Renal cortex interstitium (tissue), 15 donors: ENCODE measurements at places on chromosomes 1 and 21. TPM values are rescaled to one million over a fixed set of nuclear protein-coding genes. Genes with fewer than 3 reads are reported as not detected.

GRCh38 chr1:236176337-236177336, 34.3 kb downstream of the GPR137B start:
- DNase-seq, result no peak

- no peak for DNase-seq
Measured at GRCh38 chr1:194159941-194160340, 973.5 kb upstream of the B3GALT2 start.

DNA sequence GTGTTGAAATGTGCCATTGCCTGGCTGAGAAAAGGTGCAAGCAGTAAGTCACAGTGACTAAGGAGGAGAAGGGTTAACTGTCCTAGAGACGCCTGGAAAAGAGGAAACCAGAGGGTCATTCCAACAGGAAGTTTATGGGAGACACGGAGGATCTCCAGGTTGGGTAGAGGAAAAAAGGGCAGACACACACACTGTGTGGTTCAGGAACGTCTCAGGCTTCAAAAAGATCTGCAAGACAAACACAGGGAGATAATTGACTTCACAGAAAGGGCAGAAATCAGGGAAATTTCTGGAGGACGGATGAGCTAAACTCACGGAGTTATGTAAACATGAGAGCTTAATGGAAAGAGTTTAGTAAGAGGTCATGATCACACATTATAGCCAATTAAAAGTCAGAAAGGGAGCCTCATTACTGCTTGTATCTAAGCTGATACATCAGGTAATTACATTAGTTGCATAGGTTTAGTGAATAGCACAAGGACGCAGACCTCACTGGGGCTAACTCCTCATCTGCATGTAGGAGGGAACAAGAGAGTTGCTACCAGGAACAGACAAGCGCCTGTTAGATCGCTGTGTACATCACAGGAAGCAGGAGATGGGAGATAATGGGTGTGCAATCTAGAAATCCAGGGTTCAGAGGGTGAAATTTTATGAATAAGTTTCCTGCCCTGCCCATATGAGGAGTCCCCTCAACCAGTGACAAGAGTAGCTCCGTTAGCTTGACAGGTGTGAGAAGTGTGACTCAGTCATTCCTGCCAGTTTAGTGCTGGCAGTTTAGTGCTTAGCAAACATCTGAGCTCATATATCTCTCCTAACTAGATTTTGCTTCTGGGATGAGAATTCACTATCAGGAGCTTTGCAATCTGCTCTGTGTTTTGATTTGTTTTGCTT, 96.6 kb upstream of the TNR start:
- DNase-seq, result no peak

- no peak for DNase-seq
Measured at GRCh38 chr1:223748405-223748772, 36.0 kb downstream of the CAPN2 start.

DNA sequence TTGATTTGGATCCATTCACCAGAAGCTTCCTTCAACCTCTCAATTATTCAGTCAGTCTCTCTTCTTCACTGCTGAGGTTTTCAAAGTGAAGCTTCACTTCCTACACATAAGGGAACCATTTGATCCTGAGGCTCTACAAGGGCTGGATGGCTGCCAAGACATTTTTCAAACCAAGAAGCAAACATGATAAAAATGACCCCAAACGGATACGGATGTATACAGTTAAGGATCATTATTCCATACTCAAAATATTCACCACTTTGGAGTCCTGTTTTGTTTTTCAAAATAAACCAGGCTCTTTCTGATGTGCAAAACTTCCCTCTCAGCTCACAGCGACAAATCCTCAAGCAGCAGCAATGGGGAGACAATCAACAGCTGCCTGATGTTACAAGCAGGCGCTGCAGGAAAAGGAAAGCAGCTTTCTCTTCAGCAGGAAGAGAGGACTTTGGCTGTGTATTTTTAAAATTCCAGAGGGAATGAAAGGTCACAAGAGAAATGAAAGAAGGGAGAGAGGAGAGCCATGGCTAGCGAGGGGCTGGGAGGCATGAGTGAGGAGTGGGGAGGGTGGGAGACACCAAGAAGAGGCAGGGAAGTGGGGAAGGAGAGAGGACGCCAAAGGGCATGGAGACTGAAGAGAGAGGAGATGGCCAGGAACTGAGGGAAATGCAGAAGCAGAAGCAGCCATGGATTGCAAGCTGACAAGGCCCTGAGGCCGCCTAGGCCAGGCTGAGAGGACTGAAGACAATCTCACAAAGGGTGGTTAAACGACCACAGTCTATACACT, 145.4 kb downstream of the SLC45A1 start:
- DNase-seq, result peak; percentile 56

AIRE gene
- 0.49 TPM for polyA plus RNA-seq

DNA sequence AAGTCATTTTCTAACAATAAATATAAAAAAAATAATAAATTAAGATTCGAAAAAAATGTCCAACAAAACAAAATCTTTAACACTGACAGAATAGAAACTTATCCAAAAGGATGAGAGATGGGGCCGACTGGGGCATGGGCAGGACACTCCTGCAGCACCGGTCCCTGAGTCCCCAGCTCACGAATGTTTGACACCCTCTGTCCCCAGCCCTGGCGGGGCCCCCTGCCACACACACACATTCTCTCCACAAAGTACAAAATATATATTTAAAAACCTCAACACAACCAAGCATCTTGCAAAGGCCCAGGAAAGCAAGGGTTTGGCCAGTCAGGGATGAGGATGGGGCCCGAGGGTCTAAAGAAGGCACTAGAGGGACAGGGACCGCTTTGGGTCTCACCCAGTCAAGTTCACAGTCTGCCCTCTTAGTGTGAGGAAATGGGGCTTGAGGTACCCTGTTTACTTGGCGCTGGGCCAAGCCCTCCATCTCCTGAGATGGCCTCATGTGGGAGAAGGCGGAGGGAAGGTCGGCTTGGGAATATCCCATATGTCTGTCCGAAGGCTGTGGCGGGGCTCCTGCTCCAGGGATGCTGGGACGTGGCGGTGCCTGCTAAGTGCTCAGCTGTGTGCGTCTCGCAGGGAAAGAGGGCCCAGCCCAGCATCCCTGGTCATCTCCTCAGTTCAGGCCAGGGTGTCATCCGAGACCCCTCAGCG, 31.3 kb downstream of the EPHA2 start:
- no peak for DNase-seq

PRAMEF8 gene
- not detected for polyA plus RNA-seq

DNA sequence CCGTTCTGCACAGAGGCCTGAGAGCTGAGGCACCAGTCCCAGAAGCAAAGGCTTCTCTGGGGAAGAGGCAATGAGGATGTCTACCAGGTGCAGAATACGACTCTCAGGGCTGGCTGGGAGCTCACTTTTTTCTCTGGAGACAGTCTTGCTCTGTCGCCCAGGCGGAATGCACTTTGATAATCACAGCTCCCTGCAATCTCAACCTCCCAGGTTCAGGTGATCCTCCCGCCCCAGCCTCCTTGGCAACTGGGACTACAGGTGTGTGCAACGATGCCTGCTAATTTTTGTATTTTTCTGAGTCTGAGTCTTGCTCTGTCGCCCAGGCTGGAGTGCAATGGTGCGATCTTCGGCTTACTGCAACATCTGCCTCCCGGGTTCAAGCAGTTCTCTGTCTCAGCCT, 17.6 kb downstream of the NADK start:
- DNase-seq, result no peak

DNA sequence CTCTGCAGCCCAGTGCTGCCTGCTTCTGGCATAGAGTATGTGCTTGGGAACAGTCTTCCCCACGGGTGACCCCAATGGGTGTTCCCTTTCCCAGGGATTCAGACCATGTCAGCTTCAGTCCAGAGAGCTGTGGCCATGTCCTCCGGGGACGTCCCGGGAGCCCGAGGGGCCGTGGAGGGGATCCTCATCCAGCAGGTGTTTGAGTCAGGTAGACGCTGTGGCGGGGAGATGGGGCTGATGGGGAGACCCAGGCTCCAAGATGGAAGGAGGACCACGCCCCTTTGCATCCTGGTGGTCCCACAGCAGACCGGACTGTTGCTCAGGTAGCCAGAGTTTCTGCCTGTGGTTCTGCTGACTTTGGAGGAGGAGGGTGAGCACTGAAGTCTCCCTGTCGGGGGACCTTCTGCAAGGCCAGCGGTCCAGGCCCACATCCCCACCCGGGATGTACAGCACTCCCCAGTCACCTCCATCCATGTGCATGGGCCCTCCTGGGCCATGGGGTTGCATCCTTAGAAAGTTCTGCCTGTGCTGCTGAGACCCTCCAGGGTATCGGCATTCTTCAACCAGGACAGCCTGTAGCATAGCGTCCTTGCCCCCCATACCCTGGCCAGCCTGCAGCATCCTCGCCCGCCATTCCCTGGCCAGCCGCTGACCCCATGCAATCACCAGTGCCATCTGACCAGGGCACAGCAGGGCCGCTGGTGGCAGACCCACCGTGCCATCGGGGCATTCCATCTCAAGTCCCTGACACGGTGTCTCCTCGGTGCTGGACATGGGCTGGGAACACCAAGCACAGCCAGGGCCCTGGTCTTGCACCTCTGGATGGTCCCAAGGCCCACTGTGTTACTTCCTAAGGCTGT, 2.8 kb downstream of the AIRE start:
- no peak for DNase-seq

- no peak for DNase-seq
Measured at GRCh38 chr1:245232931-245233330, 78.1 kb downstream of the KIF26B start.

LCE6A gene
- polyA plus RNA-seq, result not detected

INAVA gene
- 33.9 TPM for polyA plus RNA-seq
